Right lung (tissue), 10 donors: ENCODE measurements at places on chromosomes 11 and 22. TPM values are rescaled to one million over a fixed set of nuclear protein-coding genes. Genes with fewer than 3 reads are reported as not detected.

WEE1 gene
- polyA plus RNA-seq: 62.0 TPM

ISX gene
- polyA plus RNA-seq: 0.45 TPM

GRCh38 chr11:71428861-71429435, 19.2 kb downstream of the DHCR7 start:
- DNase-seq: peak; percentile 80

- no peak for DNase-seq
Observed at GRCh38 chr11:126601136-126601535, 245.7 kb downstream of the ST3GAL4 start.

DNA sequence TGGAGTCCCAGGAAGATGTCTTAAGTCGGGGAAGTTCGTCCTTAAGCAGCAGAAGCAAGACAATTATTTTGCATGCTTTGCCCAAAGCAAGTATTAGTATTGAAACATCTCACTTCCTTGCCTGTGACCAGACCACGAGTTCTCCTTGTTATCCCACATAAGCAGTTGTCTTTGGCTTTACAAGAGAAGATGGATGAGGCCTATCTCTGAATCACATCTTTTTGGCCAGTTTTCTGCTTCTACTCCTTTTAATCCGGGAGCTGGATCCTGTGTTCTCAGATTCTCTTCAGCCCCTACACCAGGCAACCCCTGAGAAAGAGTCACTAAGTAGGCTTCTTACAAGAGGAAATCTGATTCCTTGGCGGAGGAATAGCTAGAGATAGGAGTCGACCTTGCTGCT, 2.1 kb downstream of the SYT9 start:
- DNase-seq: no peak

DNA sequence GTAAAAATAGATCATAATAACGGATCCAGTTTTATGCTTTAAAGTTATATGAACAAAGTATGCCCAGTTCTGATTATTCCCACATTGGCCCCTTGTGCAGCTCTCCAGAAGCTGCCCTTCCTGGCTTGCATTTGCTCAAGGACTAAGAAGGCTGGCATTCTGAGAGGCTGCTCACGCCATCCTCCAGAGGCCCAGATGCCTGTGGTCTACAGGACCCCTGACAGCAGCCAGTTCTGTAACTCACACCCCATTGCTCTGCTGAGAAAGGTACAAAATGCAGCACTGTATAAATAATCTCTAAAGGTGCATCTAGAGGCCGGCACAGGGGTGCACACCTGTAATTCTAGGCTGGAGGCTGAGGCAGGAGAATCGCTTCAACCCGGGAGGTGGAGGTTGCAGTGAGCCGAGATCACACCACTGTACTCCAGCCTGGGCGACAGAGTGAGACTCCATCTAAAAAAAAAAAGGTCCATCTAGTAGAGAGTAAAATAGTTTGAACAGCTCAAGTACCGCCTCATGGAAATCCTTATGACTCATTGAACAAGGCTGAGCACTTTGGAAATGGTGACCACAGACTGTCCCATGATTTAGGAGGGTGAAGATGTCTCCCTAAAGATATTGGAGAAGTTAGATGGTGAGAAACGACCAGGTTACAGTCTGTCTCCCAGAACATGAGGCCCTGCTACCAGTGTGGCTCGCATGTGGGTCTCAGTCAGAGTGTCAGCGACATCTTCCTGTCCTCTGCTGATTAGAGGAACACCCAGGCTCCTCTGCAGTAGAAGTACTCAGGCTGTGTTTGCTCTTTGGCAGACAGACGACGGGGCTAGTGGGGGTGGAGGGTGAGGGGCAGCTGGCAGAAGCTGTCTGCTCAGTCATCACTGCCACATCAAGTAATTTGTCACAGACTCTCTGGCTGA, 56.3 kb downstream of the KREMEN1 start:
- no peak for DNase-seq

GRCh38 chr11:86395061-86395551, 20.4 kb downstream of the CCDC81 start:
- DNase-seq: no peak

DNA sequence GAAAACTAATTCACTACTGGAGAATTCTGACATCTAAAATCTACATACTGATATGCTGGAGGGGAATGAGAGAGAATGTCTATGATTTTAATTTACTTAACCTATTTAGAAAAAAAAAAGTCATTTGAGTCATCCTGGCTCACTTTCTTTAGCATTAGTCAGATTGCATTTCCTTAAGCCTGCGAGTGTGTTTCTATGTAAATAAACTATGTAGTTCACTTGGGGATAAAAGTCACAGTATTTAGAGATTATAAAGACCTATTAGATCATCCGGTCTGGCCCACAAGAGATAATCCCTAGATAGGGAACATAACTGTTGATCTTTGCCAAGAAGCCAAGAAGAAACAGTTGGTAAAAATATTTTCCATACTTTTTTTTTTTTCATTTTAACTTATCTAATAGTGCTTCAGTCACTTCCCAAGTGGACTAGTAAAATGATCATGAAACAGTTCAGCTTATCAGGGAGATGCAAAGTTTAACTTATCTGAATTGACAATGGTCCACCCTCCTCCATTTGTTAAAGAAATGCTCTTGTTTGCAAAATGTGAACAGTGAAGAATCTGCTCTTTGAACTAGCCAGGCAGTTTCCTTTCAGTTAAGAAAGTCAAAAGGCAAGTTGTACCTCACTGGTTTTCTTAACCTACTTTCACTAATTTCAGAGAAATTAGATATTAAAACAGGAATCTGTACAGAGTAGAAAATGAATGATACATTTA, 21.2 kb upstream of the BLID start:
- no peak for DNase-seq
